ENCODE measurements at places on chromosomes 12 and 14.

DNA sequence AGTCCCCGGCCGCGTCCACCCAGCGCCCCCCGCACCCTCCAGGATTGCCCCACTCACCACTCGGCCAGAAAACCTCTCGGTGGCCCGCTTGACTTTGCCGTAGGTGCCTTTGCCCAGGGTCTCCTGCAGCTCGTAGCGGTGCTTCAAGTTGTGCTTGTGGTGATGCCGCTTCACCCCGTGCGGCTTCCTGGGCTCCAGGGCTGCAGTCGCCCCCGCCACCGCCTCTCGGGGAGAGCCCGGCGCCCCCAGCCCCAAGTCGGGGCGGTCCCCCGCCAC, 459 bp downstream of the NUAK1 start:
- no peak for DNase-seq

- DNase-seq, result peak; percentile 50
Observed at GRCh38 chr14:96363751-96364336, 518 bp downstream of the GSKIP start.

DNA sequence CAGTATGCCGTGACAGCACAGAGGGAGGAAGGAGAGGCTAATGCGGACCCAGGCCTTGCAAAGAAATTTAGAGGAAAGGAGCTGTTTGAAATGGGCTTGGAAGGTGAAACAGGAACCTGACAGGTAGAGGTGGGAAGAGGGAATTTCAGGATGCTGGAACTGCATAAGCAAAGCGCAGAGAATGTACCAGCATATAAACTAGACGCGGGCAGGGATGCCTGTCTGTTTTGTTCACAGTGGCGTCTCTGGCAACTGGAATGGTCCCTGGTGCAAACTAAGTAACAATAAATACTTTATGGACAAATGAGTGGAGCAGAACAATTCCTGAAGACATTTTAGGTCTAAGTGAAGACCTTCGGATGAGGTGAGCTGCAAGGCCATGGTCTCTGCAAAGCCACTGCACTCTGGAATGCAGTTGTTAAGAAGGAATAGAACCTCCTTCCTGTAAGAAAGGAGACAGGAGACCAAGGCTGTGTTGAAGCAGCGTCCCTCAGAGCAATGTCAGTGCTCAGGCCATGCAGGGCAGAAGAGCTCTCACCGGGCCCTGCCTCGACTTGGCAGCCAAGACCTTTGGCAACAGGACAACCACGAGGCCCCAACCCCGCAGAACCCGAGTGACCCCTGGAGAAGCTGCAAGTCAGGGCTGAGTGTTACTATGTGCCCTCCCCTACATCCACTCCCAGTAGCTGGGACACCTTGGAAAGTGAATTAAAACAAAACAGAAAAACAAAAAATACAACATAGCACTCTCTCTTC, 42.8 kb downstream of the PITPNM2 start:
- DNase-seq, result no peak

DNA sequence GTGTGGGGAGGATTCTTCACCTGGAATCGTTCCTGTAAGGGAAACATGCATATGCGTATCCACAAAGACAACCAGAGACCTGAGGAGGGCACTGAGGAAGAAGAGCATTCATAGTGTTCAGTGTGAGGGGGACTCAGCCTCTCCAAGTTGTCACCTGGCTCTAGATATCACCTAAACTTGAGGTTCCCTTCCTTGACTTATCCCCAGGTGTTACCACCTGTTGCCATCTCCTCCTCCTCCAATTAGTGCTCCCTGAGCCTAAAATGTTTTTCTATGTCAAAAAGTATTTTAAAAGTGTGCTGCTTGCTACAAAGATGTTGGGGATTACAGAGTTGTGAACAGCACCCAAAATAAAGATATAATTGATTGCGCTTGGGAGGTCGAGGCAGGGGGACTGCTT, 41.0 kb downstream of the FMNL3 start:
- no peak for DNase-seq
